SJSA1 (cell line): ENCODE measurements at places on chromosomes 1 and 21. TPM values are rescaled to one million over a fixed set of nuclear protein-coding genes. Genes with fewer than 3 reads are reported as not detected.

GRCh38 chr1:172533513-172534151 lies 682 bp downstream of the SUCO start:
- H3K27ac ChIP-seq: peak overlapping the region; percentile 90
- H3K36me3 ChIP-seq: peaks cover 7% of the 10 kb centered on the region
- peaks cover 14% of the 10 kb centered on the region for H3K4me1 ChIP-seq
- DNase-seq: peak; percentile 40
- H3K27me3 ChIP-seq: no peaks in the 10 kb centered on the region; the same call in 1 of the 2 replicates

CFAP107 gene
- total RNA-seq: not detected in 2 replicates

DNA sequence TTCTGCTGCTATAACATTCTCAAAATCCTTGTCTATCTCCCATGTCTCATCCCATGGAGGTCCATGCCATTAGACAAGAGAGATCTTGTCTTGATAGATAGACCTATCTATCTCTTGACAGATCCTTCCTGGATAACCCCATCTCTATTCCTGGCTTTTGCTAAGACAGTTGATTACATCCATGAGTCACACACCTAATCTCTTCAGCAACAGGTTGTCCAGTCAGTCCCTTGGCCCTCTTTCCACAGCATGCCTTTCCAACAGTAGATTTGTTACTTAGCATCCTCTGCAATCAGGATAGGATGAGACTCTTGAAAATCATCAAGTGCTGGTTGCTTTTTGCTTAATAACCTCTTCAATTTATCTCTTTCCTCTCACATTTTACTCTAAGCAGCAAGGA lies 46.6 kb downstream of the TRMT1L start:
- no peaks in the 10 kb centered on the region for H3K4me1 ChIP-seq
- no peak for DNase-seq
- H3K4me3 ChIP-seq: no peak overlapping the region
- H3K36me3 ChIP-seq: no peaks in the 10 kb centered on the region

- H3K4me1 ChIP-seq: no peaks in the 10 kb centered on the region
- H3K27me3 ChIP-seq: no peaks in the 10 kb centered on the region
- DNase-seq: no peak
- no peaks in the 10 kb centered on the region for H3K36me3 ChIP-seq
- no peak overlapping the region for H3K27ac ChIP-seq
Observed at GRCh38 chr21:17921579-17922530, 102.7 kb upstream of the C21orf91 start.

- no peak for DNase-seq
- H3K36me3 ChIP-seq: no peaks in the 10 kb centered on the region
- H3K4me3 ChIP-seq: no peak overlapping the region
- no peaks in the 10 kb centered on the region for H3K27me3 ChIP-seq
- H3K4me1 ChIP-seq: no peaks in the 10 kb centered on the region
Observed at GRCh38 chr1:191034132-191034531, 556.5 kb upstream of the BRINP3 start.

GRCh38 chr1:52640697-52641096 lies 7.7 kb downstream of the SHISAL2A start:
- no peak overlapping the region for H3K4me3 ChIP-seq
- no peak for DNase-seq
- no peaks in the 10 kb centered on the region for H3K36me3 ChIP-seq
- no peak overlapping the region for H3K27ac ChIP-seq
- H3K27me3 ChIP-seq: no peaks in the 10 kb centered on the region
- H3K4me1 ChIP-seq: peaks cover 22% of the 10 kb centered on the region

DNA sequence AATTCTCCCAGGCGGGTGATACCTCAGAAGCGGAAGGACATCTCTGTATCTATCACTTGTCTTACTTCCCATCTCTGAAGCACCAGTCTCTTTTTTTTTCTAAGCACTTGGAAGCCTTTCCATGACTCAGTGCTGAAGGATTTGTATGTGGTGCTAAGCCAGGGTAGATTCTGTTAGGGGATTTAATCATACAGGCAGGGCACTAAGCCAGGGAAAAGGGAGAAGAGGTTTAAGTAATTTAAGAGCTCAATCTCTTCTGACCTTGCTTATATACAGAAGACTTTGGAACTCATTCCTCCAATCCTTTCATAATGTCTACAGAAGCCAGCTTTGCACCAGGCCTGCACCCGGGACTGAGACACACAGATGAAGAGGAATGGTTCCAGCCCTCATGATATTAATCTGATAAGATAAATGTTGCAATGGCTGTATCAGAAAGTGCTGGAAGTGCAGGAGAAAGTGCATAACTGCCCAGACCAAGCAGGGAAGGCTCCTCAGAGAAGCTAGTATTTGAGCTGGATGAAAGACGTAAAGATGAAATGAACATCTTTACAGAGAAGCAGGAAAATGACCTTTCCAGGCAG lies 11.0 kb downstream of the FAM163A start:
- H3K36me3 ChIP-seq: no peaks in the 10 kb centered on the region
- H3K4me3 ChIP-seq: no peak overlapping the region
- no peaks in the 10 kb centered on the region for H3K4me1 ChIP-seq
- peaks cover 4% of the 10 kb centered on the region for H3K27me3 ChIP-seq
- no peak overlapping the region for H3K27ac ChIP-seq

DNA sequence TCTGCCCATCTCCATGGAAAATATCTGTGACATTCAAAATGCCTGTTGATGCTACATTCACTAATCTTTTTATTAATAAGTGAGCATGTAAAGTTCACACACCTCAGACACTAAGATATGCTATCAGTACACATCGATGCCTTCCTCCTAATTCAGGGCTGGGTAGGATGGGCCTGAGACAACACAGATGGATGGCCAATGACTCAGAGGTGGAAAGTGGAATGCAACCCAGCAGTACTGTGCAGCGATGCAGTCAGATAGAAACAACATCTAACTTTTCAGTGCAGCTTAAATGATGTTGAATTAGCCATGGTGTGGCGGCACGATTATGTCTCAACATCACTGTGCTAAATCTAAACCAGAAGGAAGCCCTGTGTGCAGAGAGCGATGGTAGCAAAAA lies 161.6 kb upstream of the KCNJ15 start:
- no peak for DNase-seq
- no peaks in the 10 kb centered on the region for H3K36me3 ChIP-seq
- no peak overlapping the region for H3K27ac ChIP-seq
- H3K4me3 ChIP-seq: no peak overlapping the region
- H3K27me3 ChIP-seq: peaks cover 17% of the 10 kb centered on the region; the same call in 1 of the 2 replicates

DNA sequence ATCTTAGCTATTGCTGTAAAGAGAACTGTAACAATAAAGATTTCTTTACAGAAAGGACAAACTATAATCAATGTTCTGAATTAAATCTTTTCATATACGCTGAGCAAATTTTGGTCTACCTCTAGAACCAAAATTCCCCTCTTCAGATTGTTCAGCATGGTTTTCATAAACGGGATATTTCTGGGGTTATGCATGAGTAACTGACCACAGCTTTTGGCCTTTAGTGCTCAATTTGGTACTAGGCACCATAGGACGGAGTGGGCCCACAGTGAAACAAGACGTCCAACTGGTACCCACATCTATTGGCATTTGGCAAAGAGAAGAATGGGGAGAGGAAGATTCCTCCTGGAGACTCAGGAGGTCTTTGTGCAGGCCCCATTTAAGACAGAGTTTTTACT lies 184.5 kb downstream of the TGFBR3 start:
- no peak overlapping the region for H3K4me3 ChIP-seq
- H3K27ac ChIP-seq: peak overlapping the region; percentile 95
- peaks cover 34% of the 10 kb centered on the region for H3K4me1 ChIP-seq
- no peaks in the 10 kb centered on the region for H3K36me3 ChIP-seq
- no peaks in the 10 kb centered on the region for H3K27me3 ChIP-seq
- peak; percentile 50 for DNase-seq

NTRK1 gene
- total RNA-seq: not detected in 2 replicates

DNA sequence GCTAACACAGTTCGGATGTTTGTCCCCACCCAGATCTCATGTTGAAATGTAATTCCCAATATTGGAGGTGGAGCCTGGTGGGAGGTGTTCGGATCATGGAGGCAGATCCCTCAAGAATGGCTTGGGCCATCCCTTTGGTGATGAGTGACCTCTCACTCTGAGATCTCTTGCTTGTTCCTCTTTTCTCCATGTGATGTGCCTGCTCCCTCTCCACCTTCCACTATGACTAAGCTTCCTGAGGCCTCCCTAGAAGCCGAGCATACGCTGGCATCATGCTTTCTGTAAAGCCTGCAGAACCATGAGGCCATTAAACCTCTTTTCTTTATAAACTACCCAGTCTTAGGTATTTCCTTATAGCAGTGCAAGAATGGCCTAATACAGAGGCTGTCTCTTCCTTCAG lies 8.1 kb upstream of the PLA2G5 start:
- H3K27ac ChIP-seq: no peak overlapping the region
- no peaks in the 10 kb centered on the region for H3K27me3 ChIP-seq
- H3K4me1 ChIP-seq: 0 out of 2 replicates have a peak, but pooled peaks cover 3% of the 10 kb centered on the region
- DNase-seq: no peak
- H3K36me3 ChIP-seq: no peaks in the 10 kb centered on the region
- H3K4me3 ChIP-seq: no peak overlapping the region

DNA sequence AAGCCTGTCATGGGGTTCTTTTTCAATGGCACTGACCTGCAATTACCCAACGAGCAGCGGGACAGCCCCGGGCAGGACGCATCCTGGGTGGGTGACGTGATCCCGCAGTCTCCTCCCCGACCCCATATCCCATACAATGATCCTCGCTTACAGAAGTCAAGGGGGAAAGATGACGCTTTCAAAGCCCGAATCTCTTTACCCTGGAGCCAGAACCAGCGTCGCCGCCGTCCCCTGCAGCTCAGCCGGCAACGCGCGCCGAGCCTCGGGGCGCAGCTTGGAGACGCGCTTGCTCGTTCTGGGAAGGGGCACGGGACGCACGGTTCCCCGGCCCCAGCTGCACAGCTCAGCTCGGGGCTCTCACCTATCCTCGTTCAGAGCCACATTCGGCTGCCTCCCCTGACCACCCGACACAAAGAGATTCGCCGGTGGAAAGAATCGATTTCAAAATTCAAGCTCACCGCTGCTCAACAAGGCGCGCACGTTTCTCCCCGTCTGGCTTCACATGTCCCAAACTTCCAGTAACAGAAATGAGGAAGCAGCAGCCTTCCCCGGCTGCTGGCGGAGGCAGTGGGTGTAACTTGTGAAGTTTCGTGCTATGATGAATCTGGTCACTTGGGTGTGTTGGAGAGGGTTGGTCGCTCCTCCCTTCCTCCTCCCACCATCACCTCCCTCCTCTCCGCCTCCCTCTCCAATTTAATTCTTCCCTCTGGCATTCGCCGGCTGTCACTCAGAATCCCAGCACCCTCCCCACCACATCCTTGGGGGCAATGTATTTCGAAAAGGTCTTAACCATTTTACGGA lies at the start of gene TIAM1:
TIAM1 (minus strand) TSS at position 582 of the 801 bp plus-strand sequence. CDS start 77,289 bp downstream, outside the sequence.
- peak within 1 kb of the TSS; percentile 50 for H3K4me3 ChIP-seq
- H3K4me1 ChIP-seq: peaks cover 24% of the 10 kb centered on the region
- no peak within 1 kb of the TSS for H3K27ac ChIP-seq
- 0 out of 2 replicates have a peak, but pooled peaks cover 5% of the 10 kb centered on the region for H3K27me3 ChIP-seq
